ENCODE measurements at places on chromosomes 5 and 9.

DNA sequence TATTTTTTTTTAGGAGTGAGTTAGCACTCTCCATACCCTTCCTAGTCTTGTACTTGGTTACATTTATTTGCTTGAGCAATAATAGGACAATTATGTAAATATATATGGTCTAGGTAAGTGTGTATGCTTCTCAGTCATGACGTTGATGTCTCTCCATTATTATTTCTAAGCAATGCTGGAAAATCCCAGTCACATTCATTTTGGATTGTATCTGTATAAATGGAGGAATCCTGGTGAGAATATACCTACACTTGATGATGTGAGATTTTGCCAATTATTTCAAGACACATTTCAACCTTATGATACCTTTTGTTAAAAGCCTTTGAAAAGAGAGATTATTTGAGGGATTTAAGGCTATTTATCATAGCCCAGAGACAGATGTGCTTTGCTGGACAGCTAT, 2244.5 kb upstream of the WWC1 start:
- no peak for DNase-seq

GRCh38 chr9:17669206-17669605, 90.3 kb downstream of the SH3GL2 start:
- no peak for DNase-seq

- DNase-seq = no peak
These were observed 150.8 kb downstream of the GRIA1 start for GRCh38 chr5:153641183-153641688.

DNA sequence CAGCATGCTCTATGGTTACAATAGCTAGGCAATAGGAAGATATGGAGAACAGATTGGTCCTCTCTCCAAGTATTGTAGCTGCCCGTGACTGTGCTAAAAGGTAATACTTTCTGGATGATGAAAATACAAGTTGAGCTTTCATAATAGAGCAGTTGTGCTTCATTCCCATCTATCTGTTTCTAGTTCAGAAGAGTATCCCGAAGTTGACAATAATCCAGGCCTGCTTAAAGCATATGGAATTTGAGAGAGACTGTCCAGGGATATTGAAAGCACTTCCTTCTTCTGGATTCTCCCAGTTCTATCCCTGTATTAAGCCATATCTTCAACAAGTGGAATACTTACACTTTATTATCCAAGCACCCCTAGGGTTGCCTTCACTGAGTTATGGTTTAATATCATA, 350.4 kb downstream of the EFNA5 start:
- no peak for DNase-seq

DNA sequence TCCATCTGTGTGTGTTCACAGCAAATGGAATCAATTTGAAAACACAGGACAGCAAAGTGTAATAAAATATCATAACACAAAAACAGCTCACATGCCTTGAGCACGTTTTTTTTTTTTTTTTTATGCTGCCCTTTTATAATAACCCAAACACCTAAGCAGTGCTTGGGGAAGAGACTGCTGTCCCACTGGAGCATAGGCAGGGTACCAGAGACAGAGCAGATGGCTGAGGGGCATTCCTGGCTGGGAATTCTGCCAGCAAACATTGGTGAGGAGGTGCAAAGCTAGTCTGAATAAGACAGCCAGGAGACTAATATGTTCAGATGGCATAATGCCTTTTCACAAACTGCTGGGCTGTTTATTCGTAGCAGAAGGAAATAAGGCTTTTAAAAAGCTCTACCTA, 58.1 kb upstream of the SV2C start:
- no peak for DNase-seq

DNA sequence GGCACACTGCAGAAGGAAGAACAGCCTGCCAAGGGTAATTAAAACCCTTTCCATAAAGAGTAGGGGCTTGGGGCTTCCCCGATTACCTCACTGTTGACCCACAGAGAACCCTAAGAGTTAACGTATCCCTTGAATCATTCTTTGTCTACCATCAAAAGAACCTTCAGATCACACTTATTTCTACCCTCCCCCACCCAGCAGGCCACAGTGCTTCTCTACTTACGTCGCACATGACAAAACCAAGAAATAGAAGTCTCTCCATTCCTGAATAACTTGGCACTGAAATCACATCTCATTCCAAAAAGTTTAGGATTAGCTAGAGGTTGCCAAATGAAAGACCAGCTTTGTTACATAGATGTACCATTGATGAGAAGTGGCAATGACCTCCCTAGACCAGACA, 268.7 kb upstream of the GAS1 start:
- no peak for DNase-seq

GRCh38 chr9:21750021-21750735, 52.3 kb upstream of the MTAP start:
- no peak for DNase-seq

GRCh38 chr9:19087106-19088000, 15.4 kb downstream of the HAUS6 start:
- no peak for DNase-seq

DNA sequence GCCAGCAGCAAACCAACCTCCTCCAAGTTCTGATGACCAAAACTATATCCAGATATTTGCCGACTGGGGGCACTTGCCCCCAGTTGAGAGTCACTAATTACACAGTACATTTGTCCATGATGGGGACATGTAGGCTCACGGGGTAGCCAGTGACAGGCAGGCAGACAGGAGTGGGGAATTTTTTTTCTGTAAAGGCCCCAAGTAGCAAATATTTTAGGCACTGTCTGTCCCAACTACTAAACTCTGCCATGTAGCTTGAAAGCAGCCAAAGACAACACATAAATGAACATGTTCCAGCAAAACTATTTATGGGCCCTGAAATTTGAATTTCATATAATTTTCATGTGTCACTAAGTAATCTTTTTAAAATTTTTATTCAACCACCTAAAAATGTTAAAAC, 80.7 kb downstream of the GRIA1 start:
- DNase-seq = no peak

GRCh38 chr9:120640380-120640779, 60.4 kb upstream of the CDK5RAP2 start:
- no peak for DNase-seq

DNA sequence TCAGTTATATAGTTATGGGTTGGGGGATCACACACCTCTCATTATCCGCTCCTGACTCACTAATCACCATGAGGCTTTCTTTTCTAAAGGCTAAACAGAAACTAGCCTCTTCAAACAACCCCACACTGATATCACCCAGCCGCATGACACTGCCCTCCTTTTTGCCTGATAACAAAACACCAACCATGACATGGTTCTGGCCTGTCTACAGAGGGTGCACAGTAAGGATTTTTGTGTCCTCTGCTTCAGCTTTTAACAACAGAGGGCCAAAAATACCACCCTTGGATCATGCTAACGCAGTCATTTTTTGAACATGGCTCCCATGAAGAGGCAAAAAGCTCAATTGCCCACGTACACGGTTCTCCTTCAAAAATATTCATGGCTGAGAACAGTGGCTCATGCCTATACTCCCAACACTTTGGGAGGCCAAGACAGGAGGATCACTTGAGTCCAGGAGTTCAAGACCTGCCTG, 4.0 kb downstream of the CMBL start:
- DNase-seq = no peak

GRCh38 chr5:122175091-122175490, 45.7 kb downstream of the ZNF474 start:
- no peak for DNase-seq

DNA sequence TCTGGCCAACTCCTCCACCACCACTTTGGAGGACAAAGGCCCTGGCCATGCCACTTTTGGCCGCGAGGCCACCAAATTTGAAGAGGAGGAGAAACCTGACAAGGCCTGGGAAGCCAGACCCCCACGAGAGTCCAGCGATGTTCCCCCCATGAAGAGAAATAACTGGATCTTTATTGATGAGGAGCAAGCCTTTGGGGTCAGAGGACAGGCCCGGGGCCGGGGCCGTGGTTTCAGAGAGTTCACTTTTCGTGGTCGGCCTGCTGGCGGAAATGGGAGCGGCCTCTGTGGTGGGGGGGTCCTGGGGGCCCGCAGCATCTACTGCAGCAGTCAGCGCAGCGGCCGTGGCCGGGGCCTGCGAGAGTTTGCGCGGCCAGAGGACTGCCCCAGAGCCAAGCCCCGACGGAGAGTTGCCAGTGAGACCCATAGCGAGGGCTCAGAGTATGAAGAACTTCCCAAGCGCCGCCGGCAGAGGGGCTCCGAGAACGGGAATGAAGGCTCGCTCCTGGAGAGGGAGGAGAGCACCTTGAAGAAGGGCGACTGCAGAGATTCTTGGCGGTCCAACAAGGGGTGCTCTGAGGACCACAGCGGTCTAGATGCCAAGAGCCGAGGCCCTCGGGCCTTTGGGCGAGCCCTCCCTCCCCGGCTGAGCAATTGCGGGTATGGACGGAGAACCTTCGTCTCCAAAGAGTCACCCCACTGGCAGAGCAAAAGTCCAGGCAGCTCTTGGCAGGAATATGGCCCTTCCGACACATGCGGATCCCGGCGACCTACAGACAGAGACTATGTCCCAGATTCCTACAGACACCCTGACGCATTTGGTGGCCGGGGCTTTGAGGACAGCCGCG, 27.4 kb upstream of the POMT1 start:
- no peak for DNase-seq

DNA sequence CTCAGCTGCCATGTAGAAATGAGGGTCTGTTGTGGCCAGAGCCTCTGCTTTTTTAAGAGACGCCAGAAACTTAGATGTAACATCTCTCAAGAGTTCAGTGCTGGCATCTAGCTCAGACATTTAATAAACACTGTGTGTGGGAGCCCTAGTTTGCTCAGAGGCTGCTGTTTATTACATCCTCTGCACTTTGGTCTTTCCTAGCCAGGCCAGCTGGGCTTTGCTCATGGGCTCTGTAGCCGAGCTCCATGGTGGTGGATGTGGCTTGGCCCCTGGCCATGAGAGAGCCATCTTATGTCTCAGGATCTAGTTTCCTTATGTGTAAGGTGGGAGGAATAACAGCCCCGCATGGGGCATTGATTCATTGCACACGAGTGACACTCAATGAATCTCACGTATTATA, 30.0 kb downstream of the ARHGEF37 start:
- DNase-seq = no peak

GRCh38 chr5:62259699-62260250, 46.2 kb upstream of the KIF2A start:
- DNase-seq = no peak

DNA sequence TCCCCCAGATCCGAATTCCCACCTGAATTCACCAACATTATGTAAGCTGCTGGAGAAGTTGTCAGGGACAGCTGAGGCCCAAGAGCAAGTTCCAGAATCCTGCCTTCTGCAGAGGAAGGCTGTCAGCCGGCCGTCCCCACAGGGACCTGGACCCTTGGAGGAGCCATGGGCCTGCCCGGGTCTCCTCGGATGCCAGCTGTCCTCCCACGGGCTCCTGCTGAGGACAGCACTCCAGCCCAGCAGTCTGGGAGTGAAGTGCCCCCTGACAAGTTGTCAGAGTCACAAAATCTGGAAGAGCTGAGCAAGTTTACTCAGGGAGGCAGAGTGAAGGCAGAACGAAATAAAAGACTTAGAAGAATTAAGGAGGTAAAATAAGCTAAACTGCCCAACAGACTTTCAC, 192.5 kb upstream of the DAPK1 start:
- no peak for DNase-seq

- DNase-seq = no peak
These were observed 10.7 kb downstream of the HNRNPH1 start for GRCh38 chr5:179612577-179613459.

- no peak for DNase-seq
These were observed 275.6 kb downstream of the CETN3 start for GRCh38 chr5:90133941-90134340.

DNA sequence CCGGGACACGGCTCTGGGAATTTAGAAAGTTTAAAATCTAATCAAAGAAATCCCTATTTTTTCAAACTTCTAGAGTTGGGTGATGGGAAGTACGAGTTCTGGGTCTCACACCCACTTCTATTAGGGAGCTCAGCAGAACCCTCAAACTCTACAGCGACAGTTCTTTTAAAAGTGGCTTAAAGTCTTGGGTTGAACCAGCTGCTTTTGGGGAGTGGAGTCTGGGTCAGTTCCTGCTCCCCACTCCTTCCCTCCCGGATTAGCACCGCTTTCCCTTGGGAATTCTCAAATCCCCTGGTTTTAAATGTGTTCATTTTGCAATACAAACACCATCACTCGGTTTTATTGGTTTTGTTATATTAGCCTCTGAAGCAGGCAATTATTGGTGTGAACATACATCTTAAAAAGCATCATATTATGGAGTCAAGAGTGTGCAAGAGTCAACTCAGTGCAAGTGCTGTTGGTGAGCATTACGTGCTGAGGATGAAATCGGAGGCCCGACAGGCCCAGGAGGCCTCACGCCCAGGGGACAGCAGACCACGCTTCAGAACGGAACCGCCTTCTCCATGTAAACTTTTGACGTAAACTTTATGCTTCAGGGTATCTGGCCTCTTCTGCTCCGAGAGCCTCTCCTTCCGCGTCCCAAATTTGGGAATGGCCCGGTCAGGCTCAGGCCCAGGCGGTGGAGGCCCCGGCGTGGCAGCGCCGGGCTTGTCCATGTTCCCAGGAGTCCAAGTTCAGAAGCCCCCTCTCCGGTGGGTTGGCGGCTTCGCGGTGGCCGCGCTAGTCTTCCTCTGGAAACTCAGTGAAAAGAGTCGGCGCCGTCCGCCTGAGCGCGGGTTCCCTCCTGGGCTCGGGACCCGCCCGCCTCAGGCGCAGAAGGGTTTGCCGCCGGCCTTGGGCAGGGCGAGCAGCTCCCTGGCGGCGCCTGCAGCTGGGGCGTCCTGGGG, 5.3 kb downstream of the IRX4 start:
- no peak for DNase-seq

GRCh38 chr5:151094030-151094851, 13.4 kb upstream of the TNIP1 start:
- DNase-seq = no peak

GRCh38 chr9:34802916-34803315, 93.0 kb upstream of the CCL21 start:
- DNase-seq = no peak

DNA sequence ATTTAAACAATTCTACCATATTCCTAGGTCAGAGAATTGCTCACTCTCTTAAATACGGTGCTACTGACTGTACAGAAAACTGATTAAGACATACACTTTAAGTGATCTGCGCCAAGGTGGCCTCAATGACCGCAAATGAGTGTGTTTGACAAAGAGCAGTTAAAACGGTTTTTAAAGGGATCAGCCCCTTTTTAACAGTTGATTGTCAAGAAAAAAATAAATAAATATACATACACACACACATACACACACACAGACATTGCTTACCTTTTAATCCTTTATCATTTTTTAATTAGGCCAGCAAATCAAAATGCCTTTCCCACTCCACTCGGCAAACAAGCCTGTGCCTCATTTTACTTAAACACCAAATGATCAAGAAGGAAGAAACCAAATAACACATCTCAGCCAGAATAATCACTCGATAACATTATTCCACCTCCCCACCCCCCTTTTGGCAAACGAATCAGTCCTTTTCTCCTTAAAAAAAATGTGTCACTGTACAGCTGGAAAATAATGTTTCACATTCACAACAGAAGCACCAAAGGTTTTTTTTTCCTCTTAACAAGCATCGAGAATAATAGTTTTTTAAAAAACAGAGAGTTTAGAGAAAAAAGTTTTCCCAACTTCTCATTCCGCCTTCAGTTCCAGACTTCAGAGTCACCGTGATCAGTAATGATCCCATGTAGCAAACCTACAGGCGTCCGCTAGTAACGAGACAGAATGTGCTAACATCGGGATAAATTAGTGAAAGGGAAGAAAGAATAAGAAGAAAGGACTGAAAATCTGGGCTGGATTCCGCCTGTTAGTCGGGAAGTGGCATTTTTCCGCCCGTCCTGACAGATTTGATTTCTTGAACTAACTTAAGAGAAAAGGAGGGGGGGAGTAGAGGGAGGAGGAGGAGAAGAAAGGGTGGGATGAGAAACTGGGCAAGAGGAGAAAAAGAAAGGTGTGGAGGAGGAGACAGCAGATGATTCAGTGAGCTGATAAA, at the start of gene ZNF608:
Gene ZNF608 (minus strand): TSS at position 712 of the 988 bp plus-strand sequence. CDS start 1,650 bp downstream, outside the sequence.
- DNase-seq = no peak

Measured in KG1 (cell line).